ENCODE measurements at places on chromosomes 2 and 18.

DNA sequence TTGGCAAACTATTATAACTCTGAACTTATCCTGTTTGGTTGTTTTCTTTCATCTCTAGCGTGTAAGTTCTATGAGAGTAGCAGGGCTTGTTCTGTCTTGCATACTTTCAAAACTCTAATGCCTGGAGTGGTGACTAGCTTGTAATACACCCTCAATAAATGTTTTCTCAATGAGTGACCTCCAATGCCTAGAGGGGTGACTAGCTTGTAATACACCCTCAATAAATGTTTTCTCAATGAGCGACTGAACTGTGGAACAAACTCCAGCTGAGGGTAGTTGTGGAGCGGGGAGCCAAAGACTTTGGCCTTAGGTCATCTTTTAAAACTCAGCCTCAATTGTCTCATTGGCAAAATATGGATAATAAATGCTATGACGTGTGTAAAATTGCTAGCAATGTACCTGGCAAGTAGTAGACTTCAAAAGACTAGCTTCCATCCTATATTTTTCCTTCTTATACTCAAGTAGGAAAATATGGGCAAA is 1.8 kb downstream of the GPD2 start:
- no peak for DNase-seq

DNA sequence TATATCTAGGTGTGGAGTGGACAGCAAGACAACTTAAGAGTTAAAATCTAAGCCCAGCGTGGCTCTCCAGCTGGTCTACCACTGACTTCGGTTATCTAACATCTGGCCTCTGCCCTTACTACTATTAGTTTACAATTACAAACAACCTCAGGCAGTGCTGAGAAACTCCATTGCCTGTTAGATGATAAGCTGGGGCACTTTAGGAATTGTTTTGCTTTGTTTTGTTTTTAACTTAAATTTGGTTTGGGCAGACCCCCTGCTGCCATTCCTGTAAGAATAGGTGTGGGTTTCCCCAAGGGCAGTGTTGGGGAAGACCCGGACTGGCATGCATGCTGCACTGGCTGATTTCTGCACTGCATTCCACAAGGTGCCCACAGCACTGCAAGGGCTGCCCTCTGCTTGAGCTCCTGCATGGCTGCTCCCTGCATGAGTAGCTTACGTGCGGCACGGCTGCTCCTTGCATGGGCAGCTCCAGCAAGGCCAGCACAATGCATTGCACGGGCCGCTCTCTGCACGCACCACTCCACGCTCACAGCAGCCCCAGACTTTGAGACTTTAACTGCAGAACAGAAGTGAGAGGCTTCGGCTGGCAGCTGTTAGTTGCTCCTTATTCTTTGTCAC is 74.2 kb upstream of the SERTAD2 start:
- no peak for DNase-seq

DNA sequence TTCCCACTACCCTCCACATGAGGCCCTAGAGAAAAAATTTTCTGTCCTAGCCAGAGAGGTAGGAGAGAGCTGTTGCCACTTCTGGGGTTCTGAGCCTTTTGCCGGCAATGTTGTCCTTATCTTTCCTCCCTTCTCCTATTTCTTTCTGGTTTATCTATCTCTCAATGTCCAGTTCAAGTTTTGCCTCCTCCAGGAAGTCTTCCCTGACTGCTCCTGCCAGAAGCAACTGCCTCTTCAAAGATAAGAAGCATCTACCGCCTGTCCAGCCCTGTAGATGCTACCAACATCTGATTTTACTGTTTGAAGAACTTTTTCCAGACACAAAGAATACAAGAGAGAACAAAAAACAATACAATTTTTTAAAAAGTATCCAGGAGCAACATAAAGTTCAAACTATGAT is 220.8 kb upstream of the KLHL29 start:
- no peak for DNase-seq

DNA sequence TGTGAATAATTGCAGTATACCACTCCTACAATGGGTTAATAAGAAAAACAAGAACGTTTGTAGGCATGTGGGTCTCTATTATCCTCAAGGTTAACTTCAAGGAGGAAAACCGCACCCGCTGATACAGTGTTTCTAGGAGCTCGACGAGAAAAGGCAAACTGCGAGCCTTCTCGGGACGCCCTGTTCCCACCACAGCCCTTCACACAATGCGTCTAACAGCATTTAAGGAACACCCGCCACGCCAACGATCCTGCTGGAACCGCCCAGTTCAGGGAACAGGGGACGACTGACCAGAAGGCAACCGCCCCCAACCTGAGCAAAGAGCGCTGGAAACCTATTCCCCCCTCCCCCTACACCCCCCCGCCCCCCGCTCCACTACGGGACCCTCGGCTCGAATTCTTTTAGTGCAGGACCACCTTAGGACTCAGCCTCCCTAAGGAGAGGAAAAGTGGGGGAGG is 710 bp upstream of the TMSB10 start:
- DNase-seq = no peak

DNA sequence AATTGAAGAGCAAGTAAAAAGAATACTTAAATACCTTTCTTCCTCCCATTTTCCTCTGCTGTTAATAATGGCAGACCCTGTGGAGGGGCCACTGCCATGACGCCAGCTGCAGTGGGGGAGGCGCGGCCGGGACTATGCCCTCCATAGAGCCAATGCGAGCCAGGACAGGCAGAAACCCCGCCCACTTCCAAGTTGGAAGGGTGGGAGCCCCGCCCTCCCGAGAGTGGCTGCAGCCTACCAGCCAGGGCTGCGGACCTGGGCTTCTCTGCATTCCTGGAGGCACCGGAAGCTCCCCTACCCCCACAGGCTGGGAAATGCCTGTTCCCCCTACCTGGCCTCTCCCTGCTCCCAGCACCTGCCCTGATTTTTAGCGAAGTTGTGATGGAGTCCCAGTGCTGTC is 439.4 kb upstream of the CDH19 start:
- no peak for DNase-seq

- no peak for DNase-seq
These were observed 53.8 kb upstream of the SLC66A3 start for GRCh38 chr2:11101430-11101829.

DNA sequence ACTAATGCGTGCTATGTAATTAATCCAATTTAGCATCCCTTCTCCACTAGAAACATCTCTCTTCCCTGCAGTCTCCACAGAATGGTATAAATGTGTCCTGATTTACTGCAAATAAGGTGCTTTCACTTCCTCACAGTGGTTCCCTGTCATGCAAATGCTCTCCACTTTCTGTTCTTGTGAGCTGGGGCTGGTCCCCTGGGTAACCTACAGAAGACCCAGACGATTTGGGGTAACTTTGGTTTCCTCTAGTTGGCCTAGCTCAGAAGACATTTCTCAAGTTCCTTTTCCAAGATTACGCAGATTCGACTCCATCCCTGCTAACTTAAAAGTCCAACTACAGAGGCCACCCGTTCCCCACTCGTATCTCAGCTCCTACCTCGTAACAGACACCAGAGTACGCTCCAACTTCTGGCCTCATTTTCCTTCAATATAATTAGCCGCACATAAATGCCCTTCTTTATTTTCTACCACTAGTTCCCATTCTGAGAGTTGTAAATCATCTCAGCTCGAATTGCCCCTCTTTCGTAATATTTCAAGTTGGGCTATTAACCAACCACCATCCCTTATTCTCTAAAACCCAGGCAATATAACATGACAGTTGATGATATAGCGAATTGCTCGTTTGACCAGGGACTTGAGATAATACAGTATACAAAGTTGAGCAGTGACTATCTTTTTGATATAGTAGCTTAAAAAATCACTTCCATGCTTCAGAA is 28.8 kb upstream of the NEDD4L start:
- no peak for DNase-seq

GRCh38 chr18:37282386-37283037 is 283.1 kb downstream of the CELF4 start:
- DNase-seq = no peak

DNA sequence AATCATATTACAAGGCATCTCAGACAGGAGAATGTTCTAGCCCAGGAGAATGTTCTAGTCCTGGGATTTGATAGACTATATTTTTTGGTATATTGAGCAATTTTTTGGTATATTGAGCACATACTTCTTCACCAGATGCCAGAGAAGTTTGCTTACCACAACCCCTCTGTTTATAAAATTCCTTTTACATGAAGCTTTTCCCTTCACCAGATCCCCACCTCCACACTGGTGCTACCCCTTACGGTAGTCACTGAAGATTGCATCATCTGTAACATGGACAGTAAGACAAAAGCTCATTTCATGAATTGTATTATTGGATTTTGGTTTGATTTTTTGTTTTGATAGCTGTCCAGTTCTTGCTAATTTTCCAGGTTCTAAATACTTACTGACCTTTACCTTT is 7.2 kb upstream of the HNMT start:
- no peak for DNase-seq

- no peak for DNase-seq
These were observed 156.5 kb downstream of the COL6A3 start for GRCh38 chr2:237257471-237257951.

DNA sequence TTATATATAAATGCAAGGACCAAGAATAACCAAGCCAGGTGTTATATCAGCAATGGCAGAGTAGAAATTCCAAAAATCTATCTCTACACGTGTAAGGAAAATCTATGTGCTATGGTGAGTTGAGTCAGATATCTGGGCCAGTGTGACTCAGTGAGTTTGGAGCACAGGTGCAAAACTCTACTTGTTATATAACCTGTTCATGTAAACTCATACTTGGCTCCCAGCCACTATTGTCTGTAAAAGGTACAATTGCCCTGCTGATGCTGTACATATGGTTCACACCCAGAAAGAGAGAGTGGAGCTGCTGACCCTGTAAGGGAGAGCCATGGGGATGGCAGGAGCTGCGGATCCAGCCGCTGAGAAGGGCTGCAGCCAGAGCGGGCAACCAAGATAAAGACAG is 112.0 kb downstream of the TRABD2A start:
- DNase-seq = no peak

DNA sequence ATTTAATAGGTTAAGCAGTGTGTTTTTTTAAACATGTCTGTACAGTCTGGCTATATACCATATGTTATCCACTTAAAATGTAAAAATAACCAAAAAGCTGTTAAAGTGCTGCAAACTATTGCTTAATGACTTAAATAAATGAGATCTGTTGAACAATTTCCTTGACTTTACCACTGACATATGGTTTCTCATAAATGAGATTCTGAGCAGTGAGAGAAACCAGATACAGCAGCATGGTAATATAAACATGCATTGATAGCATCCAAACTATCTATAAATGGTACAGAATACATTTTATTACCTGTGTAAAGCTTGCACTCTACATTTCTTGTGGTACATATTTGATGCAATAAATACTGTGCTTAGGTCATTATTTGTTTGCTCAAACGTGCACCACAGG is 36.3 kb upstream of the TTC21B start:
- no peak for DNase-seq

GRCh38 chr2:206721256-206721920 is 3.2 kb upstream of the DYTN start:
- no peak for DNase-seq

DNA sequence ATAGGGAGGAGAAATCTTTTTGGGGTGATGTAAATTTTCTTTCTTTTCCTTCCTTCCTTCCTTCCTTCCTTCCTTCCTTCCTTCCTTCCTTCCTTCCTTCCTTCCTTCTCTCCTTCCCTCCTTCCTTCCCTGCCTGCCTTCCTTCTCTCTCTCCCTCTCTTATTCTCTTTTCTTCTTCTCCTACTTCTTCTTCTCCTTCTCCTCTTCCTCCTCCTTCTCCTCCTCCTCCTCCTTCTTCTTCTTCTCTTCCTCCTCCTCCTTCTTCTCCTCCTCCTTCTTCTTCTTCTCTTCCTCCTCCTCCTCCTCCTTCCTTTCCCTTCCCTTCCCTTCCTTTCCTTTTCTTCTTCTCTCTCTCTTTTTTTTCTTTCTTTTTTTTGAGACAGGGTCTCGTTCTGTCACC is 59.9 kb downstream of the MYOM1 start:
- no peak for DNase-seq

- no peak for DNase-seq
These were observed 21.6 kb upstream of the SP3 start for GRCh38 chr2:173986805-173987204.

GRCh38 chr2:178111743-178112142 is 494 bp upstream of the RBM45 start:
- DNase-seq = no peak

DNA sequence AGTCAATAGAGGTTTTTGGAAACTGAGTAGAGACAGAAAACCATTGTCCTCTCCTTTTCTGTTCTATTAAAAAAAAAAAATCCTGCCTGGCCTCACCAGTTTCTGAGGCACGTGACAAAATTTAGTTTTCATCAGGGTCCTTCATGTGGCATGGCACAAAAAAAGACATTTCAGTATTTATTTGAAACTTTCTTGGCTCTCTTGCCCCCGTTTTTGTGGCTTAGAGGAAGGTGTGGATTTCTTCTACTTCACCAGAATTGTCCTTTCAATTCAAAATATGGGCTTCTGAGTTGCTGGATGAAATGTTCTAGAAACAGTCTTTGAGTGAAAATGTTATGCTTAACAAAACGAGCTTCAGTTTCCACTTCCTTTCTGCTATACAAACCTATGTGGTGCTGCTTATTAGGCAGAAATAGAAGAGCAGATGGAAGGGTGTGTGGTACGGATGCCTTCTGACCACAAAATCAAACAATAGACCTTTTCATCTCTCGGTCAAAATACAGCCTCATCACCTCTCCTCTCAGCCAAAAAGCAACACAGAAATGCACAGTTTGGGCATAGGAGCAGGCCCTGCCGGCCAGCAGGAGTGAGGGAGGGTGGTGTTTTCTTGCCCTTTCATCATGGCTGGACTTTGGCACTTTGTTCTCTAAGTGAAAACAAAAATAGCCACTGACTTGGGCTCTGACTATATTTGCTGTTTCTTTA is 89.2 kb downstream of the SH3RF3 start:
- no peak for DNase-seq

DNA sequence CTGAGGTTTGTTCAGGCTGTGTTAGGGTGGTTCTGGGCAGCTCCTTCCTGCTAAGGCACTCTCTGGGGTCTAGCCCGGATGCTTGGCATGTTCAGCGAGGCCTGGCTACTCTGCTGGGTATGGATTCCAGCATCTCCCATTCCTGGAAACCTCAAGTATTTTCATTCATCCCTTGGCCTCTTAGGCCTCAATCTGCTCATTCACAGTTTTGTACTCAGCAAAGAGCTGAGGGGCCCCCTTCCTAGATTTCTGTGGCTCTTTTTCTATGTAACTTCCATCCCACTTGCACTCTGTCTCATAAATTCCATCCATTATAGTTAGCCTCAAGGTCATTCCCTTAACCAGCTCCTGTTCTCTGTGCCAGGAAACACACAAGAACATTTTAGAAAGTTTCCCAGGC is 798.8 kb upstream of the HS6ST1 start:
- no peak for DNase-seq

DNA sequence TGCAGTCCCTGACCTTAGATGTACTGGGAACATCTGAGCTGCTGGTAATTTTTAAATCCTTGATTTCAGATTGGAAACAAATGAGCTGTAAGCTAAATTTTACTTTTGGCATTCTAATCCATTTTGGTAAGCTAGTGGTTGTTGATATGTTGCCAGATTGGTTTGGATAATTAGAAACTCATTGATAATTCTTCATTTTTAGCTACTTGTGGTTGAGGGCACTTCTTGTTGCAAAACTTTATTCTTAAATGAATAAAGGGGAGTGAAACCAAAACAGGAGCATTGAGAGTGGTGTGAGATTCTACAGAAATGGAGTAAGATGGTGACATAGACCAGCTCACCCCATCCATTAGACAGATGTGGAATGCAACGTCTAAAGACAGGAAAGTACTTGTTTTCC is 64.5 kb downstream of the ITGB1BP1 start:
- DNase-seq = no peak

- no peak for DNase-seq
These were observed 22.8 kb upstream of the DAW1 start for GRCh38 chr2:227848586-227848985.

GRCh38 chr18:34921811-34922385 is 119.3 kb upstream of the MAPRE2 start:
- DNase-seq = no peak

Data from NCI-H187 (cell line).